ENCODE measurements at places on chromosomes 3 and 15.

GRCh38 chr3:43288850-43289249, 2.5 kb downstream of the SNRK start:
- DNase-seq = no peak

GRCh38 chr3:187788984-187789857, 44.0 kb upstream of the BCL6 start:
- DNase-seq = no peak

DNA sequence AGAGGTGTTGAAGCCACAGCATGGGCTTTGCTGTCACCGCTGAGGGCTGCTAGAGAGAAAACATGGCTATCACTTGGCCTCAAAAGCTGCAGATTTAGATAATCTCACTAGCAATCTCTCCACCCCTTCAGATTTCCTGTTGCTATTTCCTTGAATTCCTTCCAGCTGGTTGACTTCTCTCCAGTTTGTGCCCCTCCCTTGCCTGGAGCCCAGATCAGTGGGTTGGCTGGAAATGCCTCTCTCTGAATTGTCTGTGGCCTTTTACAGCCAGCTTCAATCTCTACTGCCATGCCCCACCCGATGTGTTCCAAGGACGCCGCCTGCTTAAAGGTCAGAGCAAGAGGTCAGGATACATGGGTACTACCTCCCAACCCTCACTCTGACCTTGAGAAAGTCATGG, 294.1 kb downstream of the NTRK3 start:
- DNase-seq = no peak

GRCh38 chr3:26636096-26636727, 13.6 kb downstream of the LRRC3B start:
- DNase-seq = no peak

DNA sequence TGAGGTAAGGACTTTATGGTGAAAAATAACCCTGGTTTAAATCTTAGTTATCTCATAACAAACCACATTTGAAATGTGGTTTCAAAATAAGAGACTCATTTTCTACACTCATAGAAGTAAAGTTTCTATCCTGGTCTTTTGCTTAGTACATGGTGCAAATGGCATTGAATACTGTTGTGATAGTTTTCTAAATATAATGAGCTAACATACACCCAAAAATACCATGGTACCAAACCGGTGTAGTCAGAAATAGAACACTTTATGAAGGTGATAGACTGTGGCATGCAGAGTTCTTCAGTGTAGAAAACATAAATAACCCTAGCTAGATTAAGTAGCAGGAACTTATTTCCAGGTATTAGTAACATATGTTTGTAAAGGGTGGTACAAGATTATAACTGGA, 629.4 kb downstream of the PLOD2 start:
- no peak for DNase-seq

DNA sequence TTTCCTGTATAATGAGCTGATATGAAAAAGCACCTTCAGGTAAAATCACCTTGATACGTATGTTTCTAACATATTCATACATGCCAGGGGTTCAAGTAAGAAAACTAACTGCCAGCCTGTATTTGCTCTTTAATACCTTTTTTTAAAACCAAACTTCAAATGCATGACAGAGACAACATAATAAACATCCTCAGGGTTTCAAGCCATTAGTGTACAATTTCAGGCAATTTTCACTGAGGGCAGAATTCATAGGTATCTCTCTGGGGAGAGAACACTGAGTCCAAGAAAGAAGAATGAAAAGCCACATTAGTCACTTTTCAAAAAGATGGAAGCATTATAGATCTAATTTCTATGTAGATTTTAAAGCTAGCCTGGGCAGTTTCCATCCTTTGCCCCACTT, 26.9 kb downstream of the MINDY4B start:
- DNase-seq = no peak

DNA sequence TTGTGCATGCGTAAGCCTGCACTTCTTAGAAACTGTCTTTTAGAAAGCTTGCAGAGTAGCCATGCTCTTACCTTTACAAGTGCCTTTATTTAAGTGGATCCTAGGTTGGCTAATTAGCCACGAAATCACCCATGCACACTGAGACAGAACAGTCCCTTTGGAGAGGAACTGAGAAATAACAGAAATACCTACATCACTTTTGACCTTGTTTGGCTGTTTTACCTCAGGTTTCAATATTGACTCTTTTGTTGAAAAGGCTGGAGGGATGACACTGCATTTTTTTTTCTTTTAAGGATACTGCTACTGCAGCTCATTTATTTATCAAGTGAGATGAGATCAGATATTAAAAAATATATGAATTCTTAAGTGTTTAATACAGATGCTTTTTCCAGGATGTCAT, 155.6 kb upstream of the GOLIM4 start:
- no peak for DNase-seq

- DNase-seq = no peak
These were observed 35.2 kb downstream of the NCEH1 start for GRCh38 chr3:172675441-172676193.

GRCh38 chr3:108552267-108553159, 36.7 kb downstream of the CIP2A start:
- no peak for DNase-seq

- no peak for DNase-seq
These were observed 188.7 kb upstream of the EIF1B start for GRCh38 chr3:40120806-40121205.

GRCh38 chr3:118525077-118525476, 509.6 kb downstream of the IGSF11 start:
- DNase-seq = no peak

DNA sequence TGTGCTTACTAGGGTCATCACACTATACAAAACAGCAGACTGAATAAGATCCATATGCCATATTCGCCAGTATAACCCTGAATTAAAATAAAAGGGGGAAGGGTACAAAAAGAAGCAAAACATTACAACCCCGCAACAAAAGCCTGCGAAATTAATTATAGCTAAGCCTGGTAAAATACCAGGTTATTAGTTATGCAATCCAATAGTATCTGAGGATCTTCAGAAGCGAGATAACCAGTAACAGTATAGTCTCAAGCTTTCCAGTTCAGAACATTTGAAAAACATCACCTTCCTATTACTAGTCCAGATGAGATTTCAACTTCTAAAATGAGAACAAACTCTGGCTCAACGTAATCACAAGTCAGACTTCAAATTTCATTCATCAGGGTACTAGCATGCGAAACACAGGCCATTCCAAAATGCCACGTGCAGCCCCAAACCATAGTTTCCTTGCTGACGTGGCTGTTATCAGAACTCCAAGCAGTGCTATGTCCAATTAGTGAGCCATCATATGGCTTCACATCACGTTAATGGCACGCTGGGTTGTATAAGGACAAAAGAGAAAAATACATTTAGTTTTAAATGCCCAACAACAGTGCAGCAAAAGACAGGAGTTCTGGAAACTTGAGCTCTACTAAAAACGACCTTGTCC, 1.1 kb downstream of the SSR3 start:
- DNase-seq = no peak

GRCh38 chr3:49339581-49339940, 292 bp downstream of the USP4 start:
- no peak for DNase-seq

- DNase-seq = no peak
These were observed 620.2 kb upstream of the BCHE start for GRCh38 chr3:166457382-166457781.

GRCh38 chr15:77576538-77576937, 56.2 kb downstream of the LINGO1 start:
- DNase-seq = no peak

Data from stimulated activated CD8-positive, alpha-beta memory T cell treated with anti-CD3 and anti-CD28 coated beads, Interleukin-2, amount 100 ng/mL, for 1 hour (primary cell).